ENCODE measurements at places on chromosomes 11 and 22. TPM values are rescaled to one million over a fixed set of nuclear protein-coding genes. Genes with fewer than 3 reads are reported as not detected.

DNA sequence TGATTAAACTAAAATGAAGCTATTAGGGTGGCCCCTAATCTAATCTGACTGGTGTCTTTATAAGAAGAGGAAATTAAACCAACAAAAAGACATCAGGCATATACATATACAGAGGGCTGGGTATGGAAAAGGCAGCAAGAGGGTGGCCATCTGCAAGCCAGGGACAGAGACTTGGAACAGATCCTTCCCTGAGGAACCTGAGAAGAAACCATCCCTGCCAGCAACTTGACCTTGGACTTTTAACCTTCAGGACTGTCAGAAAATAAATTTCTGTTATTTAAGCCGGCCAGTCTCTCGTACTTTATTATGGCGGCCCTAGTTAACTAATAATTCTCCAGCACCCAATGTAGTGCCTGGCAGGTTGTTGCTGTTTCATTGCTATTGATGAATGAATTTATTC is 361.5 kb upstream of the PDGFD start:
- DNase-seq: no peak

- DNase-seq: peak; percentile 76
Observed at GRCh38 chr22:29306835-29307595, 565 bp downstream of the GAS2L1 start.

SLC25A1 gene
- total RNA-seq: 109 TPM

DNA sequence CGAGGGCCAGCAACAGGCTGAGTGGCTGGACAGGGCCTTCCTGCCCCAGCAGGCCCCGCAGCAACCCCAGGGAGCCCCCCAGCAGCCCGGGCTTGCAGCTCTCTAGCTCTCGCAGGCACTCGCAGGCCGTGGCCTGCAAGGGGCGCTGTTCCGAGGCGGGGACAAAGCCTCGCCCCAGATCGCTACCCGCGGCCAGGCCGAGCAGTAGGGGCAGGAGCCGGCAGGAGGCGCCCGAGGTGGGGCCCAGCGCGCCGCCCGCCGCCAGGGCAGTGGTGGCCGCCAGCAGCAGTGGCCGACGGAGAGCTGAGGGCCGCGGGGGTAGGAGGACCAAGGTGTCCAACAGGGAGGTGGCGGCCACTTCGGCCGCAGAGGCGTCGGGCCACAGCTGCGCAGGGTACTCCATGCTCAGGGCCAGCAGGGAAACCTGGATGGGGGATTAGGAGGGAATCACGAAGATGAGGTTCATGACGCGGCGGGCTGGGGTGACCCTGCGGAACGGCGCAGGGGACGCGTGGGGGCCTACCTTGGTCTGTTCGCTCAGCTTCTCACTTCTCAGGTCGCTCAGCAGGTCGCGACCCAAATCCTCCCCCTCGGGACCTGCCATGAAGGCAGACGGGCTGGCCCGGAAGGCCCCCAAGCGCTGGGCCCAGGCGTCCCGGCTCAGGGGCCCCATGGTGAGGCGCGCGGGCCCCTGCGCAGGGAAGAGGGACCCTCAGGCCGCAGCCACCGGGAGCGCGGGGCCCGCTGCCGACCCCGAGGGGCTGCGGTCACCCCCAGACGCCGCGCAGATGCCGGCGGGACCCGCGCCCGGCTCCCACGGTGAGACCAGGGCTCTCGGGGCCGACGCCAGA is 632 bp downstream of the AP5B1 start:
- DNase-seq: peak; percentile 63
